ENCODE measurements at places on chromosomes 12 and 14.

GRCh38 chr12:90589956-90590355 lies 365.0 kb downstream of the CCER1 start:
- no peak for DNase-seq

- DNase-seq: no peak
These were observed 182.2 kb upstream of the GSC start for GRCh38 chr14:94952097-94952496.

DNA sequence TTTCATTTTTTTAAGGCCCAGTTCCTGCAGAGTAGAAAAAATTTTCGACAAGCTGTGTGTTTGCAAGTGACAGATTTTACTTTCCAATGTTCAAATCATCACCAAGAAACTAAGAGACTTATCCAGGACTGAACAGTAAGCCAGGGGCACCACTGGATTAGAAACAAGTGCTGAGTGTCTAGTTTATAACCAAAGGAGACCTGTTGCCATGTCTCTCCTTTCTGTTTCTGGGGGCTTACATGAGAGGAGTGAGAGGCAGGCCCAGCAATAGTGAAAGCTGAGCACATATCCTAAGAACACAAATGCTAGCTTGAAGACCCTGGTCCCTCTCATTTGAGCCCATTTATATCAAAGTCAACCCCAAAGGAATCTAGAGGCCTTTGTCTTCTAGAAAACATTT lies 2.9 kb downstream of the IFNG start:
- DNase-seq: no peak

DNA sequence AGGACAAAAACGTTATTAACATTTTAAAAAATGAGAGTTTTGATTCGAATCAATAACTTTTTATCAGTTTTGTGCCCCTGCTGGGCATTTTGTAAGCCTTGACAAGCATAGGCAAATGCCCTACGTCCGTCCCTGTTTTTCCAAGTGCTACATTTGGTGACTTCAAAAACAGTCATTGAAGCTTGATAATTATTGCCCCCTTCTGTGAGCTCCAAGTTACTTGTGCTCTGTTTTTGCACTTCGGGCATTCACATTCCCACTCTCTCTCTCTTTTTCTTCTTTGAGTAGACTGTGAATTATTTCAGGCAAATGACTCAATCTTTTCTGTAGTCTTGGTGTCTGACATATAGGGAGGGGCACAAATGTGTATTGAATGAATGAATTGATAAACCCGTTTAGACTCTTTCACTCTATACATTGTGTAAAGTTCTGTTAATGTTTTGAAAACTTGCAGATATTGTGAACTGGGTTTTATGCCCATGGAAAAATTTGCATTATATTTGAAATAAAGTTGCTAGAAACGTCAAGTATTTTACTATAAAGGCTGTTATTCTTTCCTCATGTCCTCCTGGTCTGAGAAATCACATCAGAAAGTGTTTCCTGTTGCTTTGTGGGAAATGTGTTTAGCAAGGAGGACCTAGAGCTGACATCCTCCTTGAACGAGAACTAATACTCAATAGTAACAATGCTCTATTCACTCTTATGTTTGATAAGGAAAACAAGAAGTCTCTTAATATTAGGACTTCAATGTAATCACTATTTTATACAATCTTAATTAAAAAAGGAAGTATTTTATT lies 1.4 kb downstream of the APAF1 start:
- no peak for DNase-seq

- DNase-seq: peak; percentile 77
These were observed 68.3 kb downstream of the ALG10B start for GRCh38 chr12:38384816-38385378.

GRCh38 chr14:85079842-85080730 lies 449.9 kb upstream of the FLRT2 start:
- no peak for DNase-seq

DNA sequence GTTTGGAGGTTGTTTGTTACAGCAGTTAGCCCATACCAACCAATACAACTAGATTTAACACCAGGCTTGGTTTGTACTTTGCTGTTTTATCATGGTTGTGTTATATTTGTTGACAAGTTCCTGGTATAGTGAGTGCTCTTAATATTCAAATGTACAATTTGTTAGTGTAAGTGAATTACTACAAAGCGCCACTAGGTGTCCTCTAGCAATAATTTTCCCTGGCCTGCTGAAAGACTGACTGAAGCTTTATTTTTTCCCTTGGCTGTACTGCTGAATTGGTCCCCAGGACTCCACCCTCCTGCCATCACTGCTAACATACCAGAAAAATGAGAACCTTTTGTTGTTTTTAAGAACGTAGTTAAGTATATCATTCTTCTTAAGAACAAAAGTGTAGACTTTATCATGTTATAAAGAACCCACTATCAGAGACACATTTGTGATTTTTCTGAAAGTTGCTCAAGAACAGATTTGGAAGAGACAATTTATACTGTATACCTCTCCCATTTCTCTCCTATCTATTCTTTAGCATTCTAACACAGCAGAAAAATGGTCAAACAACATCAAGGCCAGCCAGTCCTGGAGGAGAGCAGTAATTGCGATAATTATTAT lies 75.3 kb upstream of the FAR2 start:
- no peak for DNase-seq
